ENCODE measurements at places on chromosomes 4 and X.

DNA sequence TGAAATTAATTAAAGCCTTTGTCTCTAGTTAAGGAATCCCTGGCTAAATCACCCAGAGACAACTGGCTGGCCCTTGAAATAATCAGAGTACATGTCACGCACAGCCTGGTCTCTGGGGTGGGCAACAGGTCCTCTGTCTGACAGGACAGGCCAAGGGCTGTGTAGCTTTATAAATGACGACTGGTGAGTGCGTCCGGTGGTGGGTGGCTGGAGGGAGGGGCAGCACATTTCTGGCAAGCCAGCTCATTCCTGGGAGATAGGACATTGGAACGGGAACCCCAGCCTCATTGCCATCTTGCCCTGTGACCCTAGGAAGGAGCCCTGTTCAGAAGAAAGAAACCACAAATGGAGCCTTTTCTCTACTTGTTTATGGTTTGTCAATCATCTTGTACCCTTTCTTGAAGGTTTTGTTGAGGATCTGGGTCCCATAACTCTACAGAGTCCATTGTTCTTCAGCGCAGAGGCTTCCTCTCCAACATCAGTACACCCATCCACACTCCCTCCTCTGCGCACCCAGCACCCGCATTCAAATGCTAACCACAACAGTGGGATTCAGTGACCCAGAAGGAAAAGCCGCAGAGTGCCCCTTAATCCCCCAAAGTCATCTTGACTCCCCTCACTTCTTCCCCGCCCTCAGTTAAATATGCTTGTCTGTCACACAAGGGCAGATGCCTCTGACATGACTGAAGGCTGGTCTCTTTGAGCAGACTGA lies 368.1 kb downstream of the UNC5C start:
- no peak for DNase-seq

GRCh38 chrX:139784807-139785206 lies 76.8 kb upstream of the MCF2 start:
- DNase-seq = no peak

DNA sequence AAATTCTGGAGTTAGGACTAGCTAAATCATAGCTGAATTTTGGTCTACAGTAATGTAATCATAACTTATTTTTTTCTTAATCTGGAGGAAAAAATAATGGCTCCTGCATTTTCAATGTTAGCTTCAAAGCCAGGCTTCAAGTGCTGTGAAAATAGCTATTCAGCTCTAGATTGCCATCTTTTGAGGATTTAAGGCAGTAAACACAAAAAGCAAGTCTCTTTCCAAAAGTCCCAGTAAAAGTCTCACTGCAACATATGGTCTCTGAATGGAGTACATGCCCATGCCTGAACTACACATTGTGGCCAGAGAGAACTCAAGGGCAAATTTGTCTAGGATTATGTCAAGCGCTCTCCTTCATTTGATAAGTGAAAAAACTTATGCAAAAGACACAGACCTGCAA lies 720.9 kb downstream of the FSTL5 start:
- no peak for DNase-seq

GRCh38 chr4:147550626-147551246 lies 66.5 kb upstream of the TMEM184C start:
- DNase-seq = peak; percentile 60

GRCh38 chr4:15145709-15146108 lies 143.4 kb downstream of the CPEB2 start:
- no peak for DNase-seq

DNA sequence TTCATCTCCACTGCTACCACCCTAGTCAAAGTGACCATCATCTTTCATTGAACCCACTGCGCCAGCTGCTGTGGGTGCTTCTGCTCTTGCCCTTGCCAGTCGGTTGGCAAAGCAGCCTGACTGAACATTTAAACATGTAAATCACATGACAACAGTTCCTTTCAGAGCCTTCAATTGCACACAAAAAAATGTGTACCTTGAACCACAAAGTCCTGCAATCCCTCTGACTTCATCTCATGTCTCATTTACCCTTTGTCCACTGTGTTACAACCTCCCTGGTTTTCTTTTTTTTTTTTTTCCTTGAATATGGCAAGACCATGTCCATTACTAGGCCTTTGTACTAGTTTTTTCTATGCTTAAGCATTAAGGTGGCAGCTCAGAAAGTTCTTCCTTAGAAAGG lies 183.5 kb downstream of the GBA3 start:
- DNase-seq = no peak

GRCh38 chr4:1622956-1623355 lies 61.2 kb downstream of the FAM53A start:
- no peak for DNase-seq

- peak; percentile 51 for DNase-seq
These were observed 39.2 kb downstream of the RAB40AL start for GRCh38 chrX:102976286-102976685.

GRCh38 chr4:14152834-14153519 lies 525.5 kb upstream of the BOD1L1 start:
- DNase-seq = no peak

- no peak for DNase-seq
These were observed at the start of gene PAGE1 for GRCh38 chrX:49695276-49696180. PAGE1 (minus strand) TSS chrX:49695984; CDS start chrX:49694770, 1,214 bp downstream.

DNA sequence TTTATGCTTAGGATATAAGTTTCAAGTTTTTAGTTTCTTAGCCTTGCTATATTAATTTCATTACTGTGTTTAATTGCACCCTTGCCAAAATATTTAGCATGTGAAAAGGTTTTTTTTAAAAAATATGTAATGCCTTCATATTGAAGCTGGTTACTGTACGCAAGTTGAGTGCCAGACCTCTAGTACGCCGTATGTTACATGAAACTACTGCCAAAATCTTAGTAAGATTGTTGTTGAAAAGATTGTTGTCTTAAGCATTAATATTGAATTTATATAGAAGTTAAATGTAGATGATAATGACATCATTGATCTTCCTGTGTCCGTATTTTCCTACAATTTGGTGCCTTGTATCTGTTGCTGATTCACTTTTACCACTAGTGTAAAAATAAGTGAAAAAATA lies 37.1 kb downstream of the FAM133A start:
- no peak for DNase-seq

DNA sequence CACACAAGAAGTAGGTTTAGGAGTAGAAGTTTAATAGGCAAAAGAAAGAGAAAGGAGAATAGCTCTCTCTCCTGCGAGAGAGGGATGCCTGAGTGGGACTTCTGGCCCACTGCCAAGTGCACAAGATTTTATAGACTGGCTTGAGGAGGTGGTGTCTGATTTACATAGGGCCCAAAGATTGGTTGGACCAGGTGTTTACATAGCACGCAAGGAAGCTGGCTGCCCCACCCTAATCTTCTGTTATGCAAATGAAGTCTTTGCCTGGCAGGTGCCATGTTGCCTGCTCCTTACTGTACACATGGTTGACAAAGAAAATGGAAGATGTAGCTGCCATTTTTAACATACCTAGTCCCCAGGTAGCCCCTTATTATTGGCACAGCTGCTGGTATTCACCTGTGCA lies 170.8 kb upstream of the GATB start:
- no peak for DNase-seq

DNA sequence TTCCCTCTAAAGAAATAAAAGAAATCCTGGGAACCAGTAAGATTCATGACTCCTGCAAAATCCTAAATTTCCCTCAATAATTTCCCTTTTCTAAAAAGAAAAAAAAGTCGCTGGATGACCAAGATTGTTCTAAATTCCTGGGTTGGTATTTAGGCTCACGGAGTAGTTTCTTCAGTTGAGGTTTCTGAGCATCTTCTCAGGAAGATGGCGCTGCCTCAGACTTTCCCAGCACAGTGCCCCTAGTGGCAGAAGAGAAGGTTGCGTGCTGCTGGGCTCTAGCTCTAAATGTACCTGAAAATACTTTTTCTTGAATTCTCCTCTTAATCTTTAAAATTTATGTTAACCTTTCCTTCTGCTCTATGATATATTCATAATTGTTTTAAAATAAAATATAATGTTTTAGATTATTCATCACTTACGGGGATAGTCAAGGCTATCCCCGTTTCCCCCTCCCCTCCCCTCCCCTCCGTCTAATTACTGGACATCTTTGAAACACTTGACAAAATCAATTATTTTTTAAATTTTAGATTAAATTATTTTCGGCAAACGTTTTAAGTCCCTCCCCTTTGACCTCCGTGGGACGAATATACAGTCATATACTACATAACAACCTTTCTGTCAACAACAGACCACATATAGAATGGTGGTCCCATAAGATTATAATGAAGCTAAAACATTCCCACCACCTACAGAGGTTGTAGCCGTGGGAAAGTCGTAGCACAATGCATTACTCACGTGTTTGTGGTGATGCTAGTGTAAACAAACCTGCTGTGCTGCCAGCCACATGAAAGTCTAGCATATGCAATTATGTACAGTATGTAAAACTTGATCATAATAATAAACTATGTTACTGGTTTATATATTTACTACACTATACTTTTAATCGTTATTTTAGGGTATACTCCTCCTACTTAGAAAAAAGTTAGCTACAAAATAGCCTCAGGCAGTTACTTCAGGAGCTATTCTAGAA lies 41.0 kb upstream of the GATB start:
- peak; percentile 65 for DNase-seq

GRCh38 chr4:175127314-175127713 lies 209.2 kb downstream of the ADAM29 start:
- DNase-seq = peak; percentile 85

- no peak for DNase-seq
These were observed 16.1 kb downstream of the PGAM4 start for GRCh38 chrX:77953302-77953701.

- no peak for DNase-seq
These were observed 49.0 kb downstream of the HUWE1 start for GRCh38 chrX:53637479-53637878.

GRCh38 chrX:45322382-45322781 lies 121.7 kb upstream of the DIPK2B start:
- DNase-seq = peak; percentile 71

- no peak for DNase-seq
These were observed 89.3 kb upstream of the CYLC1 start for GRCh38 chrX:83771664-83772063.

GRCh38 chr4:157072002-157072401 lies 3.9 kb upstream of the GLRB start:
- DNase-seq = peak; percentile 50

DNA sequence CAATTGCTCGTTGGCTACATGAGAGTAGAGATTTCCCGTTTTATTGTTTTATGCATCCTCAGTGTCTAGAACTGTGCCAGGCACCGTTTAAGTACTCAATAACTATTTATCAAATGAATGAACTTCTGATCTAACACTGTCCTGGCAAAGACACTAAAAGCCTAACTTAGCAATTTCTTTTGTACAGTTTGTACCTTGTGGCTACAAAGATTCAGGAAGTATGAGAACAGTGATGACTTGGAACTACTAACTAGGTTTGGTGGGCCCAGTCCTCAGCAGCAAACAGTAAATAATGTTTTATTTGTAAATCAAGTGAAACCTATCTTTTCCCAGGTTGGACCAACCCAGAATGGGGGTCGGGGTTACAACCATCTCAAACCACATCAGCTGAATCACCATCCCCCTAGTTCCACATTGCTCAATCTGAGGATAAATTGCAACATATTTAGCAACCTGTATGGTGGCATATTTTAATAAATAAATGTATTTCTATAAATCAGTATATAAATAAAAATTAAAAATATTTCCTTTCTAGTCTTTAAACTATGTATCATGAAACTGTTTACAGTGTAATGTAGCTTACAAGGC lies 12.3 kb upstream of the SCRG1 start:
- peak; percentile 45 for DNase-seq

- no peak for DNase-seq
These were observed 3.9 kb upstream of the KLHL8 start for GRCh38 chr4:87224141-87224923.

DNA sequence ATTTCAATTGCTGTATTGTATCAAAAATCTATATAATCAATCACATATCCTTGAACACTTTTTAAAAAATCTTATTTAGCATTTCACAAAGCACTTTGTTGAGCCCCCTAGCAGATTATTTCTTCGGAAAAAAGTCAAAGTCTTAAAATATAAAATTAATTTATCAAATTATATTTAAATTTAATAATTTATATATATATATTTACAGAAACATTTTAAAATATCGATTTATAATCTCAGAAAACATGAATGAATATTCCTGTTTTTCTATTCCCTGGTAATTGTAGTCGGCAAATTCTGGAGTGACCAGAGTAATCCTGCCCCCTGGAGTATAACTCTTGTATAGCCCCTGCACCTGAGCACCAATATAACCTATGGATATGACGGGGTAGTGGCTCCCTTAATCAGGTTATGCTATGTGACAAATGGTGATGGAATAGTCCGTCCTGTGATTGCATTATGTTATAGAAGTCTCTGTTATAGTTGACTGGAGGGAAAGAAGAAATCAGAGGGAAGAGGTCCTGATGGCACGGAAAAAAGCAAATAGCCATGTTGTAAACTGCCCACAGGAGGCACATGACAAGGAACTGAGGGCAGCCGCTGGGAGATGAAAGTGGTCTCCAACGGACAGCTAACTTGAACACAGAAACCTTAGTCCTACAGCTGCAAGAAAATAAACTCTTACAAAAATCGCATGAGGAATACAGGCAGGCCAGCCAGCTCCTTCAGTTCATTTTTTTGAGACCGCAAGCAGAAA lies 1092.3 kb downstream of the ARAP2 start:
- DNase-seq = peak; percentile 58

DNA sequence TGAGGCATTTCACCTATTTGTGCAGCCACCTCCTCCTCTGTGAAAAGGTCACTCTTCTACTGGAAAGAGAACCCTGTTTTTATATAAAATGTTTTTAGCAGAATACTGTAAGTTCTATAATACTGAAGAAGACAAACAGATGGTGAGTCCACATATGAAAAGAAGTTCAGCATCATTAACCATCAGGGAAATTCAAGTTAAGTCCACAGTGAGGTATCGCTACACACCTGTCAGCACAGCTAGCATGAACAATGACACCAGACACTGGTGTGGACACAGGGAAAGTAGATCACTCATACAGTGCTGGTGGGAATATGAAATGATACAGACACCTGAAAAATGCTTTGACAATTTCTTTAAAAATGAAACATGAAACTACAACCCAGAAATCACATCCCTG lies 133.0 kb downstream of the MAD2L1 start:
- DNase-seq = no peak

DNA sequence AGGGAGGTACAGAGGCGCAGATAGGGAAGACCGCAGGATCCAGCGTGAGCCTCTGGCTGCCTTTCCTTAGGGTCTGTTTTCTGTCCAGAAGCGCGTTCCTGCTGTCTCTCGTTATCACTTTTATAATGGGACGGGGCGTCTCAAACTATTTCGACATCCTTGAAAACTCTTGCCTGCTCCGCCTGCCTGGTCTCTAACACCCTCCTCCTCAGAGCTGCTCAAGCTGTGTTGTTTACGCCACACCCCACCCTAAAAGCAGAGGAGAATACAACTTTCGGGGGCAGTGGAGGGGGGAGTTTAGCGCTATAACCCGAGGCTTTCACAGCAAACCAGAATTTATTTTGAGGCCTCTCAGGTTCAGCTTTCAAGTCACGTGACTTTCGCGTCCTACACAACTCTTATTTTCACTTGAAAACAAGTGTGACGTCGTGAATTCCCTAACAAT lies 646 bp upstream of the FAM3A start:
- DNase-seq = no peak

DNA sequence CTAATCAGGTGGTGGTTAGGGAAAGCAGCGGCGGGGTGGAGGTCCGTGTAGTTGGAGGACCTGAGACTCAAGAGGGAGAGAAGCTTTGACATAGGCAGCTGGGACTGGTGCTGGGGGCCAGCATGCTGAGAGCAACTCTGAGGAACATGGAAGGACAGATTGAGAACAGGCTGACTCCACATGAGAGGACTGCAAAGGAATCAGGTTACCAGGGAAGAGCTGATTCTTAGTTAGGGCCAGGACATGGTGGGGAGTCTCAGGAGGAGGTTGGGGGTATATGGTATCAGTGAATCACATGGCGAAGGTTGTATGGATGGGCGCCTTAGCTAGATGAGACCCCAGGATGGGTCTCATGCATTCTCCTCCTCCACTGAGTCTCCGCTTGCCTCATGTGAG lies 264.0 kb upstream of the BOD1L1 start:
- no peak for DNase-seq
